ENCODE measurements at places on chromosomes 16 and 17.

- H3K27me3 ChIP-seq: peaks cover 3% of the 10 kb centered on the region
- H3K4me3 ChIP-seq: no peak overlapping the region
- no peak overlapping the region for H3K27ac ChIP-seq
These were observed 198.0 kb downstream of the KATNIP start for GRCh38 chr16:27747946-27748345.

- H3K36me3 ChIP-seq: no peaks in the 10 kb centered on the region
- peaks cover 13% of the 10 kb centered on the region for H3K4me1 ChIP-seq
- peaks cover 24% of the 10 kb centered on the region for H3K27me3 ChIP-seq
- H3K27ac ChIP-seq: no peak overlapping the region
- no peak for DNase-seq
These were observed 22.6 kb upstream of the MLKL start for GRCh38 chr16:74723256-74723655.

- H3K27ac ChIP-seq: no peak overlapping the region
- DNase-seq: no peak
- peak overlapping the region; percentile 28 for H3K4me3 ChIP-seq
- H3K27me3 ChIP-seq: peaks cover 41% of the 10 kb centered on the region
These were observed 761 bp upstream of the MATCAP1 start for GRCh38 chr16:67184453-67184994.

GRCh38 chr16:24536671-24537070 lies 2.7 kb upstream of the RBBP6 start:
- no peak overlapping the region for H3K4me3 ChIP-seq
- H3K36me3 ChIP-seq: peaks cover 6% of the 10 kb centered on the region
- H3K4me1 ChIP-seq: peaks cover 12% of the 10 kb centered on the region

GRCh38 chr17:37708616-37709212 lies 36.1 kb downstream of the HNF1B start:
- no peak overlapping the region for H3K4me3 ChIP-seq
- peaks cover 23% of the 10 kb centered on the region for H3K27me3 ChIP-seq
- peaks cover 8% of the 10 kb centered on the region for H3K36me3 ChIP-seq
- peaks cover 31% of the 10 kb centered on the region for H3K4me1 ChIP-seq

- H3K27ac ChIP-seq: no peak overlapping the region
- no peak for DNase-seq
- no peaks in the 10 kb centered on the region for H3K36me3 ChIP-seq
- H3K27me3 ChIP-seq: peaks cover 14% of the 10 kb centered on the region
- peaks cover 24% of the 10 kb centered on the region for H3K4me1 ChIP-seq
These were observed 29.6 kb upstream of the MAP3K14 start for GRCh38 chr17:45346216-45347015.

DNA sequence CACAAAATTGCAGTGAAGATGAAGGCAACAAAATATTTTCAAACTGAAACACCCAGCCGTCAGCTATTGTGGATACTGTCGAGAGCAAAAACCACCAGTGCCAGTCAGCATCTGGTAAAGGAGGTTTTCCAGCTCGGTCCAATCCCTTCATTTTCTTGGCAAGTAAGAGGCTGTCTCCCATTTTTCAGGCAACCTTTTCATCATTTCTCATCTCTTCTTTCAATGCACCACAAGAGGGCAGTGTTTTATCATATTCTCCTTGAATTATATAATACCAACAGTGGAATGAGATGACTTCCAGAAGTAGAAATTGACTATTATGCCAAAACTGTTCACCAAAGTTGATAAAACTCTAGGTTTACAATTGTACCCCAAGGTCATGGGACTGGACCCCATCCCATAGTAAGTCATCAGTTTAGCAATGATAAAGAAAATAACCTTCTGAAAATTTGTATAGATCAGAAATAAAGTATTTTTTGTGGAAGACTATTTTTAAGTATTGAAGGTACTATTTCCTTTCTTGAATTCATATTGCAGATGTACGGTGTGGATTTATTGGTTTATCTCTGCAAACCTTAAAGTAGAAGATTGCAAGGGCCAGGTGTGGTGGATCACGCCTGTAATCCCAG lies 16.8 kb downstream of the NQO1 start:
- H3K4me3 ChIP-seq: no peak overlapping the region
- H3K27ac ChIP-seq: no peak overlapping the region
- DNase-seq: no peak
- H3K27me3 ChIP-seq: no peaks in the 10 kb centered on the region

- no peaks in the 10 kb centered on the region for H3K4me1 ChIP-seq
- H3K4me3 ChIP-seq: no peak overlapping the region
- H3K36me3 ChIP-seq: peaks cover 5% of the 10 kb centered on the region
- H3K27me3 ChIP-seq: no peaks in the 10 kb centered on the region
- H3K27ac ChIP-seq: no peak overlapping the region
These were observed 242.8 kb upstream of the PSMD7 start for GRCh38 chr16:74053826-74054225.

DNA sequence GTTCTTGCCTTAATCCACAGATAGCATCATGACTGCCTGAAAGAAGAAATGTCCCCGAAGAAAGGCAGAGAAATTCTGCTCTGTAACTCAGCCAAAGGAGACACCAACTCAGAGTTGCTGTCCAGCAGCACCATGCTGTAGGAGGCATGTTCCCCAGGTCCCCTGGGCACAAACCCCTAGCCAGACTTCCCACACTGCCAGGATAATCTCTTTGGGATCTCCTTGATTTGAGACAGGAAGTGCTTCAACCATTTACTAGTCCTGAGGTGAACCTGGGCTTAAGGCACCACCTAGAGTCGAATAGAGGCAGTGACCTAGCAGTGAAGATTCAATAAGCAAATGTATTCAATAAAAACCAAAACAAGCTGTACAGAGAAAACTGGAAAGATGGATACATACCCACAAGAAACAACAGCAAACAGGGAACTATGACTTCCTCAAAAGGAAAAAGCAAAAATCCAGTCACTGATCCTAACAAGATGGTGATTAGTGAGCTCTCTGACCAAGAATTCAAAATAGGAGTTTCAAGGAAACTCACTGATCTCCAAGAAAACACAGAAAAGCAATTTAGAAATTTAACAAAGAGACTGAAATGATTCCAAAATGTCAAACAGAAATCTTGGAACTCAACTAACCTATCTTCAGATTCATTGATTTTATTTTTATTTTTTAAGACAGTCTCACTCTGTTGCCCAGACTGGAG lies 5.7 kb downstream of the OR4D2 start:
- no peaks in the 10 kb centered on the region for H3K36me3 ChIP-seq
- H3K4me3 ChIP-seq: no peak overlapping the region
- no peak for DNase-seq
- H3K4me1 ChIP-seq: no peaks in the 10 kb centered on the region
- peaks cover 83% of the 10 kb centered on the region for H3K27me3 ChIP-seq

DNA sequence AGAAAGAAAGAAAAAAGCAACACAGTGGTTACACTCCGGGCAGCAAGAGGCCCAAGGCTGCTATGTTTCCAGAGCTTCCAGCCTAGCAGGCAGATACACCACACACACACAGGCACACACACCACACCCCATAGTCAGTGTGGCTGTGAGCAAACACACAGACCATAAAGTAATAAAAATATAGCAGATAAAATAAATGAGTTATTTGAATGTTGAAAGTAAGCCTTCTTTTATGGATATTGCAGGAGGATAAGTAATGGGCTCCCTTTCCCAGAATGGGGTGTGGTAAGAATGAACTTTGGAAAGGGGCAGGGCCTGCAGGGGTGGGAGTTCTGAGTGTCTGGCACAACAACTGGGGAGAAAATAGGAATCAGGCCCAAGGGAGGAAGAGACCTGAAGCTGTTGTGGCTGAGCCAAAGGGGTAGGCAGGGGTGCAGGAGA lies 4.8 kb upstream of the CDK5RAP3 start:
- H3K4me3 ChIP-seq: no peak overlapping the region
- H3K4me1 ChIP-seq: peaks cover 17% of the 10 kb centered on the region
- H3K27me3 ChIP-seq: peaks cover 21% of the 10 kb centered on the region
- DNase-seq: no peak
- H3K36me3 ChIP-seq: no peaks in the 10 kb centered on the region
- no peak overlapping the region for H3K27ac ChIP-seq

GRCh38 chr16:21614896-21615295 lies 15.5 kb downstream of the METTL9 start:
- DNase-seq: no peak
- no peak overlapping the region for H3K4me3 ChIP-seq
- peaks cover 49% of the 10 kb centered on the region for H3K36me3 ChIP-seq
- no peak overlapping the region for H3K27ac ChIP-seq
- no peaks in the 10 kb centered on the region for H3K27me3 ChIP-seq
- peaks cover 24% of the 10 kb centered on the region for H3K4me1 ChIP-seq

DNA sequence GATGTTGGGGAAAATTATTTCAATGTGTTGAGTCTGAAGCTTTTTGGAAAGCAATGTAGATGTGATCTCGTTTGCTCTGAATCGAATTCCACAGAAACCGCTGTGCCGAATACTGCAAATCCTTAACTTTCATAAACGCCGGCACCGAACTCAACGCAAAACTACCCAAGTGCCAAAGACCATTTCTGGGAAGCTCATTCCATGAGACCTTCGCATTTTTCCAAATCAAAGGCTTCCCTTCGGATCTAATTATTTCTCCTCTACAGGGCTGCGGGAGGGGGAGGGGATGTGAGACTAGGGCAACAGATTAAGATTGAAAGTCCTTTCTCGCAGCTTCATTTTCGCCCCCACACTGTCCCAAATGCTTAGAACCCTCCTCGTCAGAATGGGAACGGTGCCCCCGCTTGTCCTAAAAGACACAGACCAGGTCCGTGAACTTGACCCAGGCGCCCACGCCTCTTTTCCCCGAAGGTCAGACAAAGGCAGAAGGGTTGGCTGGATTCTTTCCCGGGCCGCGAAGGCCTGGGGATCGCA lies 4.0 kb downstream of the PRAC1 start:
- H3K36me3 ChIP-seq: no peaks in the 10 kb centered on the region
- no peak for DNase-seq
- H3K4me1 ChIP-seq: peaks cover 34% of the 10 kb centered on the region
- H3K27ac ChIP-seq: no peak overlapping the region

- no peak for DNase-seq
- peaks cover 100% of the 10 kb centered on the region for H3K27me3 ChIP-seq
- H3K36me3 ChIP-seq: no peaks in the 10 kb centered on the region
These were observed 30.7 kb upstream of the HOXB13 start for GRCh38 chr17:48759288-48759687.

DNA sequence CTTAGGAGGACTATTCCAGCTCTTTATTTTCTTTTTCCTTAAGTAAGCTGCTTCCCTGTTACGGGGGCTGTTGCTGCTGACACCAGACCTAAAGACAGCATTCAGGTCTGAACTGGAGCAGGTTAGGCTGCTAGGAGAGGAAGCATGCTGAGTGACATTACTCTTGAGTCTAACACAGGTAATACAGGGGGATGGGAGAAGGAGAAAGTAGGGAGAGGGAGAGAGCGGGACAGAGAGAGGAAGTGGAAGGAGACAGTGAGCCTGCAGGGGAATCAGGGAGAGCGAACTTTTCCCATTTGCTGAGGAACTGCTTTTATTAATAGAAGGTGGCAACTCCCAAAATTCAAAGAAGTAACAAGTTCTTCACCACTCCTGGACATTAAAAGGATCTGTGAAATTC lies 130.9 kb downstream of the PARN start:
- peaks cover 61% of the 10 kb centered on the region for H3K4me1 ChIP-seq
- DNase-seq: no peak
- peak overlapping the region; percentile 2 for H3K27ac ChIP-seq
- H3K27me3 ChIP-seq: peaks cover 3% of the 10 kb centered on the region
- H3K36me3 ChIP-seq: peaks cover 11% of the 10 kb centered on the region

DNA sequence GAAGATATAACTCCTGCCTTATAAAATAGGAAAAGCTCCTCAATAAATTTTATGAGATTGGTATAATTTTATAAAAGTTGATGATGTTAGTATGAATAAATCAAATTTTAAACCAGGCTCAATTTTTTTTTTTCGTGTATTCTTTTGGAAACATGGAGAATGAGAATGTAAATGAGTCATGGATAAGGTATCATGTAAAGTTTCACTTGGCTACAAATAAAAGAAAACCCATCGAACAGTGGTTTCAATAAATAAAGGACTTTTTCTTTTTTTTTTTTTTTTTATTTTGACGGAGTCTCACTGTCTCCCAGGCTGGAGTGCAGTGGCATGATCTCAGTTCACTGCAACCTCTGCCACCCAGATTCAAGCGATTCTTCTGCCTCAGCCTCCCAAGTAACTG lies 67.3 kb downstream of the PHKB start:
- H3K36me3 ChIP-seq: peaks cover 13% of the 10 kb centered on the region
- no peak for DNase-seq
- no peak overlapping the region for H3K27ac ChIP-seq
- no peaks in the 10 kb centered on the region for H3K27me3 ChIP-seq
- no peak overlapping the region for H3K4me3 ChIP-seq

DNA sequence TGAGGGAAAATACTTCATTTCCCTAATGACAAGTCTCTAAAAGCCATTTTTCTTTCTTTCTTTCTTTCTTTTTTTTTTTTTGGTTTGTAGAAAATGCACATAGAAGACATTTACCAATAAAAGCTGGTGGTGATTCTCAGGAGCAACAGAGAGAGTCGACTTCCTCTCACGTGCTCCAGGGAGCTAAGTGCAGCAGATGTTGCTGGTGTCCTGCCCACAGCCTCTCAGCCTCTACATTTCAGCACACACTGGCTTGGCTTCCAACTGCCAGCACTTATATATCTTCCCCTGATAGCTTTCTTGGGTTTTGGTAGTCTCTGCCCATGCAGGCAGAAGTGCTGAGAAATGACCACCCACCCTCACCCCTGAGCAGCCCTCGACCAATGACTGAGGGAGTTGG lies 58.4 kb upstream of the MARCHF10 start:
- no peak for DNase-seq
- H3K36me3 ChIP-seq: no peaks in the 10 kb centered on the region
- H3K27me3 ChIP-seq: peaks cover 14% of the 10 kb centered on the region
- H3K4me3 ChIP-seq: no peak overlapping the region
- H3K27ac ChIP-seq: no peak overlapping the region

DNA sequence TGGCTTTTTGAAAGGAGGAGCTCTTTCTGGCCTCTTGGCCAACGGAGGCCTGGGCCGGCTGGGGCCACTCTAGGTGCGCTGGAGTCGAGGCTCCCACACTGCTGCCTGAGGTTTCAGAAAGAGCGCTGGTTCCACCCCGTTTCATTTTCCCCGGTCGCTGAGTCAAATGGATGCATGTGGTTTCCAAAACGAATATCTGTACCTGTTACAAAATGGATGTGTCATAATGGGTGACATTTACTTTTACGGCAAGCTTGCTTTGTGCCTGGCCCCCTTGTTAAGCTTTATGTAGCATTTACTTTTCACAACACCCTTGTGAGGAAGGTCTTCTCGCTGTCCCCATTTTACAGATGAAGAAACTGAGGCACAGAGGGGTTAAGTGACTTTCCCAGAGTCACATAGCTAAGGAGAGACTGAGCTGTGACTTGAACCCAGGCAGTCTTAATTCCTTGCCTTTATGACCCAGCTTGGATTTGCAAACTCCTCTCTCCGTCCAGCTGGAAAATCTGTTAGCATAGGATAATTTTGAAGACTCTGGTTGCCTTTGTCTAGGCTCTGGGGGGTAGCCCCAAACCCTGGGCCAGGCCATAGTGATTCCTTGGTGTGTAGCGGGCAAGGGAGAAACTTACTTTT lies 10.6 kb downstream of the KSR1 start:
- H3K4me3 ChIP-seq: no peak overlapping the region
- H3K27me3 ChIP-seq: peaks cover 2% of the 10 kb centered on the region
- peak overlapping the region; percentile 45 for H3K27ac ChIP-seq
- H3K4me1 ChIP-seq: peaks cover 29% of the 10 kb centered on the region
- peaks cover 5% of the 10 kb centered on the region for H3K36me3 ChIP-seq

GRCh38 chr16:11691771-11692170 lies 23.5 kb downstream of the SNN start:
- no peak overlapping the region for H3K27ac ChIP-seq
- peaks cover 10% of the 10 kb centered on the region for H3K4me1 ChIP-seq
- DNase-seq: no peak
- no peak overlapping the region for H3K4me3 ChIP-seq
- H3K36me3 ChIP-seq: peaks cover 56% of the 10 kb centered on the region

GRCh38 chr16:31427441-31428278 lies 500 bp downstream of the COX6A2 start:
- H3K36me3 ChIP-seq: no peaks in the 10 kb centered on the region
- no peak overlapping the region for H3K27ac ChIP-seq
- no peaks in the 10 kb centered on the region for H3K4me1 ChIP-seq
- no peak overlapping the region for H3K4me3 ChIP-seq
- H3K27me3 ChIP-seq: peaks cover 47% of the 10 kb centered on the region

All from nephron progenitor cell (in vitro differentiated cells).